ENCODE measurements at places on chromosomes 2 and 18. TPM values are rescaled to one million over a fixed set of nuclear protein-coding genes. Genes with fewer than 3 reads are reported as not detected.
A peak's percentile ranks its signal among the peaks of the same experiment; 100 is the strongest.

Gene NEU4
- total RNA-seq, result 38.5 TPM

- no peak for DNase-seq
Measured at GRCh38 chr18:5955861-5956260, 60.5 kb upstream of the TMEM200C start.

GRCh38 chr2:158395166-158395565 is 61.4 kb downstream of the CCDC148 start:
- no peak for DNase-seq

DNA sequence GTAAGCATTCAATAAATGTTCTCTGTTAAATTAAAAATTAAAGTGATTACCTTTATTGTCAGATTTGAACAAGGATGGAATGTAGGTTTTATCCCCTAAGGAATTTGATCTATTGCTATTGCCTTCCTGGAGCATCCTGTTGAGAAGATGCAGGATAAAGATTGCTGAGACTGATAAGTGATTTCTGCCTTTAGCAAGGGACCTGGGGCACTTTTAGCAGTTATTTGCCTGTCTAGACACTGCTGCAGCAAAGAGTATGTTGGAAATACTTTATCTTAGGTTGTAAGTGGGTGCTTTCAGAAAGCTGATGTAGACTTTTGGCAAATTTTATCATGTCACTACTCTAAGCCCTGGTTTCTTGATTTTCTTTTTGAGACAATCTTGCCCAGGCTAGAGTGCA is 69.5 kb downstream of the FAM117B start:
- no peak for DNase-seq

DNA sequence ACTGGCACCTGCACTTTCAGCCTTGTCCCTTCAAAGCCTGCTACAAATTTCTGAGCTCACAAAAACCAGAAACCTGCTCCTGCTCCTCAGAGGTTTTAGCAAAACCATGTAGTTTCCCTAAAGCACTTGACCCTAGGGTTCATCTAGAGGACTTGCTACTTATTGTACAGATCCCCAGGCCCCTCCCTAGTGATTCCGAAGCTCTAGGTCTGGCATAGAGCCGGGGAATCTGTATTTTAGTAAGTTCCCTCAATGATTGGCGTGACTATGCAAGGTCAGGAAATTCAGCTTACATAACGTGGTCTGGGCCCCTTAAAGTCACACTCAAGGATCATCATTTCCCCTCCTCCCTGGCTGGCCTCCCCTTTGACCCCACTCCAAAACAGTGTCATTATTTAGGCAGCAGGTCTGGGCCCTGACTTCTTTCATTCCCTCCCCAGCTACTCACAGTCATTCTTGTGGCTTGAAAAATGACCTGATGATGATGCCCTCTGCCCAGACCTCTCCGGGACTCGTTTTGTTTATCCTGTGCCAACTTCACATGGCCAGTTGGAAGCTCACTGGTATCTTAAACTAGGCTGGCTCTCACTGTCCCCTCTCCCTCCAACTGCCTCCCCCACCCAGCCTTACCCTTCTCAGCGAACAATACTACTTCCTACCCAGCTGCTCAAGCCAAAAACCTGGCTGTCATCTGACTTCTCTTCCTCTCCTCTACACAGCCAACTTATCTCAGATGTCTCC is 36.0 kb downstream of the WDFY1 start:
- DNase-seq, result no peak

- DNase-seq, result no peak
Measured at GRCh38 chr2:138609446-138609845, 107.9 kb downstream of the SPOPL start.

GRCh38 chr2:109699646-109700045 is 85.5 kb downstream of the SOWAHC start:
- DNase-seq, result no peak

- DNase-seq, result no peak
Measured at GRCh38 chr2:188412190-188412589, 120.5 kb downstream of the GULP1 start.

GRCh38 chr2:146385031-146385430 is 1459.8 kb upstream of the ACVR2A start:
- DNase-seq, result no peak

- peak; percentile 31 for DNase-seq
Measured at GRCh38 chr2:189204322-189204941, 24.9 kb upstream of the COL5A2 start.

DNA sequence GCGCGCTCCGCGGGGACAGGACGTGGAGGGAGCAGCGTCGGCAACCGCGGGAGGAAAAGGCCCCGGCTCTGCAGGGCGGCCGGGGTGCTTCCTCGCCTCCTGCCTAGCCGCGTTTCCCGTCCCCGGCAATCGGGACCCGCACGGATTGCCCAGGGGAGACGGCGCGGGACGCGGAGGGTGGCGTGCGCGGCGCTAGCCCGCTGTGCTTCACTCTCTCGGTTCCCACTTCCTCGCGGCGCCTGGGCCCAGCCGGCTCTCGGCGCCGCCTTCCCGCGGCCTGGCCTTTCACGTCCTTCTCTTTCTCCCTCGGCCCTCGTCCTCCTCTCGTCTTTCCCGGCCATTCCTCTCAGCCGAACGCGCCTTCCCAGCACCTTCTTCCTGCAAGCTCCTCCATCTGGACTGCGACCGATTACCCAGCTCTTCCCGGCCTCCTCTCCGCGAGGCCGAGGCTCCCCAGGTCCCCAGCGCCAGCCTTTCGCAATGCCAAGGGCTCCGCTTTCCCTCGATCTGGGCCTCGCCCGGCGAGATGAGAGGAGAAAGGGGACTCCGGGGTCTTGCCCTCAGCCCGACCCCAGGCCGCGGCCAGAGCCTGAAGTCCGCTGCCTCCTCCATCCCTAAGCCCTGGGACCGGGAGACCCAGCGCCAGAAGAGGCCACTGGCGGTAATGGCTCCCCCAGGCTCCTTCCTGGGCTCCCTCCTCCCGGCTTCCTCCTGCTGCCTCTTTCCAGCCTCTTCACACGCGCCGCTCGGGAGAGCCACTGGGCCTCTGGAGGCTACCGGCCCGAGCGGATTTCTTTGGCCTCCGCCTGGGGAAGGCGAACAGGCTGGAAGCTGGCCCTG is 34.3 kb upstream of the ATP6V1B1 start:
- peak; percentile 62 for DNase-seq

DNA sequence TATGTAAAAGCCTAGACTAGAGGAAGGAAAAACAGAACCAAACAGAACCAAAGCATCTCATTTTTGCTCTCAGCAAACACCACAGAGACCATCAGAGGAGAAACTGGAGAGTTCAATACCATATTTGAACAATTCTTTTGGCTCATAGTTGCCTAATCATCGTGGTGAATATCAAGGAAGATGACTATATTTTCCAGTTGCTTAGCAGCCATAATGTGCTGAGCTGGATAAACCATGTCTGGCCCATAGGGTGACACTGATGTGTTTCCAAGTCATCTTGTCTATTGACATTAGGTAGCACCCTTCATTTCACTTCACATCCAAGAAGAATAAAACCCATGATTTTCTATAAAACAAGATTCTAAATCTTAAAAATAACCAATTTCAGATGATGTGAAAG is 5.9 kb upstream of the XRCC5 start:
- DNase-seq, result no peak

All from A673 (cell line).